ENCODE measurements at places on chromosomes 2 and 18.

DNA sequence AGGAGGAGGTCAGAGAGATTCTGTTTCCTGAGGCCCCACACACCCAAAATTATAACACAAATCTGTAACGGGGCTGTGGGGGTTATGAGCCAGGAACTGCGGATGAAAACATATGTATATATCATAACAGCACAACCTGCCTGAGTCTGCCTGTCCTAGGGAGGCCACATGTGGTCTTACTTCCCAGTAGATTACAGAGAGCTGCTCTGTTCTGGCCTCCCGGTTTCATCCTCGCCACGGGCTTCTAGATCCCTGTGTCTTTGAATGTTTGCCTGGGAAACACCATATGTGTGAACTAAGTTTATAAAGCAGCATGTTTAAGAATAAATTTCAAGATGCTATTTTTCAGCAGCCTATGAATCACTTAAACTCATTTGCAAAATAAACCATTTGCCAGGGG, 124.0 kb downstream of the TMEM200C start:
- DNase-seq, result no peak

DNA sequence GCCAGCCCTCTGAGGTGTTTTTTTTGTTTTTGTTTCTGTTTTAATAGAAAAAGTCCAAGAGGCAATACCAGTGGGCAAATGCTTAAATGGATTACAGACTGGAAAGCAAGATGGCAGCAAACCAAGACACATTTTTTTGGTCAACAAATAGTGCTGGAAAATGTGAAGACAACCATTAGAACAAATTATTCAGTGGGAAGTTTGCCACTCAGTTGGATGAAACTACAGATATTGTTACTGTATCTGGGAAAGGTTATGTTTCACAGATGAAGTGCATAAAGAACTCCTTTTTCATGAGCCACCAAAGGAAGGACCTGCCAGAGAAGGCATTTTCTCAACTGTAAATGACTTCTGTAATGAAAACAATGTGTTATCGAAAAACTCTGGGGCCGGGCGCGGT, 93.0 kb upstream of the ODC1 start:
- DNase-seq, result no peak

- no peak for DNase-seq
Measured at GRCh38 chr2:113920996-113921395, 31.1 kb downstream of the ACTR3 start.

GRCh38 chr2:216576616-216577015, 56.6 kb upstream of the IGFBP2 start:
- no peak for DNase-seq

GRCh38 chr2:174931724-174932123, 73.5 kb downstream of the CHN1 start:
- no peak for DNase-seq

DNA sequence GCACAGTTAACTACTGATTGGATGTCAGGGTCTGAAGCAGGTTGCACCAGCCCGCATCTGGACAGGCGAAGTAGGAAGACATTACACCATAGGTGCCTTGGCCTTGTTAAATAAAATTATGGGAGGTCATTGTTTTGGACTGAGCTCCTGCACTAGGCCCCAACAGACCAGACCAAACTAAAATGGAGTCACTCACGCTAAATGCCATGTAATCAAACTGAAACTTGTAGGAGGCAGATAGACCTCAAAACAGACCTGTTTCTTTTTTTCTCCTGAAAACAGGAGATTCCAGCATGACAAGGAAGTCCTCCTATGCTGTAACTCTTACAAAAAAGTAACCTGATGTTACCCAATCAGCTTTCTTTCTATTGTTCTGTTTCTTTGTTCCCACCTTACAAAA, 15.5 kb upstream of the NFU1 start:
- DNase-seq, result no peak

DNA sequence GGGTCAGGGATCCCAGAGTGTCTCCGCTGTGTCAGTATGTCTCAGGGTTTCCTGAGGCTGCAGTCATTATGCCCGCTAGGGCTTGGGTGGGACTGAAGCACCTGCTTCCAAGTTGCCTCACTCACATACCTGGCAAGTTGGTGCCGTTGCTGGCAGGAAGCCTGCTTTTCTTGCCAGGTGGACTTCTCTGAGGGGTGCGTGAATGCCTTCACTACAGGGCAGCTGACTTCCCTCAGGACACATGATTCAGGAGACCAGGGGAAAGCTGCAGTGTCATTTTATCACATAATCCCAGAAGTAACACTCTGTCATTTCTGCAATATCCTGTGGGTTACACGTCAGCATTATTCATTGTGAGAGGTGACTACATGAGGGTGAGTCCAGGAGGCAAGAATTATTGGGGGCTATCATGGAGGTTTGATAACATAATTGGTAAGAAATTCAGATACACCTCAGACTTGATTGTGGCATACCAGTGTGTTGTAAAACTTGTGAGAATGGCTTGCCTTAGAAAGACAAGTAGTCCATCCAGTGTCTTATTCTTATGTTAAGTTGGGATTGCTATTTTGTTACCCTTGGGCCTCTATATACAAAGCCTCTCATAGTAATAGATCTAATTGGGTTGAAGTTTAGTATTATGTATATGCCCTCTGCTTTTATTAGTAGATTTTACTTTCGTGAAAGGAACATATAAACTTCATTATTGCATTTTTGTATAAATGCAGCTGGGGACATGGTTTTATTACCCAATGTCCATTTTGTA, 44.1 kb downstream of the NEDD4L start:
- no peak for DNase-seq

- DNase-seq, result no peak
Measured at GRCh38 chr2:7730990-7731389, 813.8 kb downstream of the RNF144A start.

DNA sequence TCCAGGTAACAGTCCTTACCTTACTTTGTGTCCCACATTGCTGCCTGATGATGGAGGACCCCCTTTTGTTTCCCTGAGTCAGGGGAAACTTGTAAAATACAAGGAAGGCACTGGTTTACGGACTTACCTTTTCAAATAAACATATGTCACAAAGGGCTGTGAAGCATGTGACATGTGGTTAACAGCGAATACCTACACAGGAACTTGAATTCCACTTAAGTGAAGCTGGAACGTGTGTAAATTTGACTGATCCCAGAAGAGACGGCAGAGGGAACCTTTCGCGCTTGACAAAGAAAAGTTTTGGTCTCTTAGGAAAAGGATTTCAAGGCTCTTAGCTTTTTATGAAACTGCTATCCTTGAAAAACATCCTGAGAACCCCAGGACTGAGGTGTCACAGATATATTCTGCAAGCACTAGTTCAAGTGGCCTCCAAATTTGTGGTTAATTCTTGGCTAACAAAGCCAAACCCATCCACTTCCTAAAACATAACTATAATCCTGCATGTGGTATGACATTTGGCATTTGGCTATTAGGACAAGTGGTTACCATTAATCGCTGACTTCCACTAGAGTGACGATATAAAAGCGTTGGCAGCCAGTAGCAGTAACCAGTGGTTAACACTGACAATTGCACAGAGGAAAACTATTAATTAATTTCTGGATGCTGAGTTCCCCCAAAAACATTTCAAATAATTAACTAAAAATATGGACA, 55.6 kb downstream of the ITGB6 start:
- DNase-seq, result no peak

- DNase-seq, result no peak
Measured at GRCh38 chr2:103982691-103983090, 871.2 kb upstream of the POU3F3 start.

GRCh38 chr2:39870871-39871270, 91.8 kb upstream of the THUMPD2 start:
- DNase-seq, result no peak

DNA sequence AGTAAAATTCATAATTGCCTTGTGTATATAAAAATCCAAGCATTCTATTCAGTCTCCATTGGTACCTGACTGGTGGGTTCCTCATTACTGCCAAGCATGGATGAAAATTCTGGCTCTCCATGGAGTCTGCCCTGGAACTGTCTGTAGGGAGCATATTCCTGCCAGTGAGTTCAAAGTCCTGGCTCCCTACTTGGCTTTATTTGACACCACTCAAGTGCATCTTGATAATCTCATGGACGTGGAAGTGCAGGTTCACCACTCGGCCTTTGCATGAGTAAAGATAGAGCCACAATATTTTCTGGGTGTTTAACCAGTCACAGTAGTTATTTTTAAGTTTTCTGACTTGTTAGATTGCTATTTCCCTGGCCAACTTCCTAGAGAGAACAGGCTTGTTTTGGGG, 63.5 kb downstream of the CNTNAP5 start:
- no peak for DNase-seq

GRCh38 chr2:31335921-31336585, 78.5 kb downstream of the XDH start:
- DNase-seq, result no peak

GRCh38 chr2:10289352-10289751, 13.4 kb upstream of the HPCAL1 start:
- DNase-seq, result no peak

DNA sequence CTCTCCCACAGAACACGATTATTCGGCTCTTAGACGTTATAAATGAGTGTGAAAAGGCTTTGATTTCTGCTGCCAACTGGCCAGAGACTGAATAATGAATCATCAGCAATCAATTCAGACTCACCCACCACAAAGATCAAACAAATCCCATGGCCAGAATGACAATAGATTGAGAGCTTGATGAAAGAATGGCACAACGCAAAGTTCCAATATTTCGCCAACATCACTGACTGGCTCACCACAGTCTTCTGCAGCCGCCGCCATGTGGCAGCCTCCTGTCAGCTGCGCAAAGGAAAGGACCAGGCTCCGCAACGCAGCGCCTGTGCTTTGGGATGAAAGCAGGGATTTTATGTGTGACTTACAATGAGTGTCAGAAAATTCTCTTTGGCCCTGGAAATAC, 104.4 kb upstream of the SOX11 start:
- DNase-seq, result no peak

- DNase-seq, result no peak
Measured at GRCh38 chr2:147829106-147829505, 15.7 kb upstream of the ACVR2A start.

DNA sequence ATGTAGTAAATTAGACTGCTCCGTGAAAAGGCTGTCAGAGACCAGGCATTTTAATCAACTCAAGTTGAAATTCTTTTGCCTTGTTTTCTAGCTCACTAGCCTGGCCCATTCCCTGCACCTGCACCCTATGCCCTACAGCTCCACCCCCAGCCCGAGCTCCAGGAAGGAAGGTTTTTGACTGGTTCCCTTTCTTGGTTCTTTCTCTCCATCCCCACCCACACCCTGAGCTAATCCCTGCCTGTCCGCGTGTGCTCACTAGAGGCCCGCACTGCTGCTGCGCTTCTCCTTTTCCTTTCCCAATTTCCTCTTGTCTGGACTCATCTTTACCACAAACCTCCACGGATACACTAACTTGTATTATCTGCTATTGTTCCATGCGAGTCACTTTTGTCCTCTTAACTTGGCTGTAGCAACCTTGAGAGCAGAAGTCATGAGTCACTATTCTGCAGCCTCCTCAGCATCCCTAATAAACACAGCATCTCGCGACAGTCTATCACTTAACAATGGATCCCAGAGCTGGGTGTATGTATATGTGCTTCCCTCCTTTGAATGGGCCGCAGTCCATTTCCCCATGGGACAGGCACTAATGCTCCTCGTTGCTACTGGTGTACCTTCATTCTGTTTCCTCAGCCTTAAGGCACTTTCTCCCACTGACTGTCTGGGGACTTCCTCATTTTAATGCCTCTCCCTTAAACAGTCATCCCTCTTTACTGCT, 36.5 kb downstream of the COLEC12 start:
- no peak for DNase-seq

- no peak for DNase-seq
Measured at GRCh38 chr2:20416723-20417122, 30.2 kb upstream of the RHOB start.

DNA sequence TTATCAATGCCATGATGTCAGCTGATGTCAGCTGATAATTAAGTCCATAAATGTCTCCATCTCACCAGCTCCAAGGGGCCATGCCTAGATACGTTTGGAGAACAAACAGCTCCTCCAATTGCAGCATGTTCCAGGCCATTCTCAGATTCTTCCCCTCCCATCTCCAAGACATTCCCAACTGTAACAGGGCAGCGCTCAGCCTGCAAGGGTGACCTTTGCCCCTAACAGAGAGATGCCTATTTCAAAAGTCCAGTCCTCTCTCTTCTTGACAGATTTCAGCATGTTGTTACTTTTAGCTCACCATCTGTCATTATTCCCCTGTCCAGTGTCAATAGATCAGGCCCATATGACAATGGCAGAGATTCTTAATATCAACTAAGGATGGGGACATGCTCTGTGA, 9.9 kb downstream of the PSD4 start:
- no peak for DNase-seq

GRCh38 chr2:70515938-70516337, 37.7 kb downstream of the TGFA start:
- DNase-seq, result no peak

DNA sequence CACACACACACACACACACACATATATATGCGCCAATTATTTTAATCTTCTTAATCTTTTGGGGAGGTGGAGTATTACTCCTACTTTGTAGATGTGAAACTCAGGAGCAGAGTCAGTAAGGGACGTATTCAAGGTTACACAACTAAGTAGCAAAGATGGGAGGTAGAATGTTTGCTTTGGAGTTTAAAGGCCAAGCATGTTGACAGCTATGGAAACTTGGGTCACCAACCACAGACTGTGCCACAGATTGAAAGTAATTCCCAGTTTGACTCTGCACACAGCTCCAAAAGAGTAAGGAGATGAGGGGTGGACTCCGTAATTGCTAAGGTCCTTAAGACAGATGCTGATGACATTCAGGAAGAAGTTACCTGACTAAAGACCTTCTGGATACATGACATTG, 124.8 kb upstream of the ITGB6 start:
- DNase-seq, result no peak

DNA sequence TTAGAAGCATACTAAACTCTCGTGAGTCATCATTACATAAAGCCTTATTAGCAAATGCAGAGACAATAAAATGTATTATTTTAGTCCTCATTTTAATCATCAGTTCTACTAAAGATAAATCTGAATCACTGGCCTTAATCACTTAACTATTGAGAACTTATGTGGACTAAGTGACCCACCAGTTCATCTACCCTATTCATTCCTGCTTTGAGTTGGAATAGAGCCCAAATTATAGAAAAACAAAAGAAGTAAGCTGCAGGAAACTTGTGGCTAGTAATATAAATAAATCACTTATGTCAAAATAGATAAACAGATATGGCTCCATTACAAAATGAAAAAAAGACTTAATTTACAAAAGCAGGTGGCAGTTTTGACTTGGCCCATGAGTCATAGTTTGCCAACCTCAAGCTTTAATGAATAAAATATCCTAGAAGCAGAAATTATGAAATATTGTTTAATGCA, 851.8 kb upstream of the CRIM1 start:
- DNase-seq, result no peak

All from naive B cell (primary cell).